ENCODE measurements at places on chromosomes 3 and 15.

DNA sequence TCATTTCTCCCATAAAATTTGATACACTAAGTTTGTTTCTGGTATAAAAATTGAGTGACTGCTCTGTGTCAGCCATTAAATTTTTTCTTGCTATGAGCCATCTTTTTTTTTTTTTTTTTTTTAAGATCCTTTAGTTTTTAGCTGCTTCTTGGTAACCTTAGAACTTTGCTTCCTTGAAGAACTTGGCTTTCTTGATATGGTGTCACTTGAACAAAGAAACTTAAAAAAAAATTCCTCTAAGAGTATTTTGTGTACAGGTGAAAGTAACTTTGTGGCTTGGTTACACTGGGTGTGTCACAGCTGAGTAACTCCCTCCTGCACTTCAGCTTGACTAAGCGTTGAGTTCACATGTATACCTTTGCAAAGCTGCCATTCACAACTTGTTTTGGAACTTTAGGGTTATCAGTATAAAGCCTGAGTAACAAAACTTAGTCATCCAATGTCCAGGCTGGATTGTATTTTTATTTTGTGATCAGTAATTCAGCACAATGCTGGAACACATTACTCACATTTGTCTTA is 6.5 kb downstream of the CHD2 start:
- DNase-seq: no peak

- DNase-seq: no peak
Measured at GRCh38 chr15:39099524-39099923, 481.4 kb upstream of the THBS1 start.

DNA sequence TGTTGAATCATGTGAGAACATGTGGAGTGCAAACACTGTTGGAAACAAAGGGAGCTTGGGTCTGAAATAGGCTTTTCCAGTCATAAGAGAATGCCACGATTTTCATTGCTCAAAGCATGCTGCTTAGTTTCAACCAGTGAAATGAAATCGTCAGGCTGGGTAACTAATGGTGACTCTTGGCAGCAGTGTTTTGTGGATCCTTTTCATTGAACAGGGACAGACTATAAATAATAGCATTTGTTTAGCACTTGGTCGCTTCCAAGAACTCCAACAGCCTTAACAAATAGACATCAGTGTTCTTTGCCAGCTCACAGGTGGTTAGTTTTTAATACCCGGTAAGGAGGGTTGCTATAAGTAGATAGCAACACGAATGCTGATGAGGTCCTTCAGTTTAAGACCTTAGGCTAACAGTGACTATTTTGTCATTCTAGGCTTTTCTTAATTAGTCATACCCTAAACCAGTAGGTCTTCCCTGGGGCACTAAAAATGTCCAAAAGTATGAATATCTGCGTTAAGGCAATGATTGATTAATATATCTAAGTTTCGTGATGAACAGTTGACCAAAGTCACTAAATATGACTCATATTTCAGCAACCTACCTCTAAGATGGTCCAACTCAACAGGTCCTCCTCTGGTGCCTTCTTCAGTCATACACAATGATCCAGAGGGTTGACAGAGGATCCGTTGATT is 15.8 kb downstream of the TP63 start:
- no peak for DNase-seq

DNA sequence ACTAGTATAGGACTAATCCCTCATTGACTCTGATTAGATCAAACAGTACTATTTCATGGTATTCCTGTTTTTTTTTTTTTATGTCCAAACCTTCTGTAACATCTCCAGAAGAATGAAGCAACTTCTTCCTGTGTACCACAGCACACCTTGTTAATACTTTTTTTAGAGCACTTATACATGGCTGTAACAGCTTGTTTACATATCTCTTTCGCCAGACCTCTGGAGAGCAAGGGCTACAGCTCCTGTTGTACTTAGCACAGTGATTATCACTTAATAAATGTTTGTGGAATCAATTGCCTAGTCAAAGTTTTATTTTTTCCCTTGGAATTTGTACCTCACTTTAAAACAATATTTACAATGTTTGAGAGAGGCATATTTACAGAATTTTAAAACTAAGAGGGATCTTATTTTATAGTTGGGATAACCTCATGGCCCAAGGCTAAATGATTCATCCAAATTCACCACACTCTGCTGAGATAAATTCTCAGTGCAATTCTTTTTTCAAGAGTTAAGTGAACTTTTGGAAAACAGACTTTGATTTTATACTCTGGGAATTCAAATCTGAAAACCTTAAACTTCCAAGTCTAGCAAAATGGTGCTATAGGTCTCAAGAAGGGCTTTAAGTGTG is 9.2 kb upstream of the GATM start:
- no peak for DNase-seq

DNA sequence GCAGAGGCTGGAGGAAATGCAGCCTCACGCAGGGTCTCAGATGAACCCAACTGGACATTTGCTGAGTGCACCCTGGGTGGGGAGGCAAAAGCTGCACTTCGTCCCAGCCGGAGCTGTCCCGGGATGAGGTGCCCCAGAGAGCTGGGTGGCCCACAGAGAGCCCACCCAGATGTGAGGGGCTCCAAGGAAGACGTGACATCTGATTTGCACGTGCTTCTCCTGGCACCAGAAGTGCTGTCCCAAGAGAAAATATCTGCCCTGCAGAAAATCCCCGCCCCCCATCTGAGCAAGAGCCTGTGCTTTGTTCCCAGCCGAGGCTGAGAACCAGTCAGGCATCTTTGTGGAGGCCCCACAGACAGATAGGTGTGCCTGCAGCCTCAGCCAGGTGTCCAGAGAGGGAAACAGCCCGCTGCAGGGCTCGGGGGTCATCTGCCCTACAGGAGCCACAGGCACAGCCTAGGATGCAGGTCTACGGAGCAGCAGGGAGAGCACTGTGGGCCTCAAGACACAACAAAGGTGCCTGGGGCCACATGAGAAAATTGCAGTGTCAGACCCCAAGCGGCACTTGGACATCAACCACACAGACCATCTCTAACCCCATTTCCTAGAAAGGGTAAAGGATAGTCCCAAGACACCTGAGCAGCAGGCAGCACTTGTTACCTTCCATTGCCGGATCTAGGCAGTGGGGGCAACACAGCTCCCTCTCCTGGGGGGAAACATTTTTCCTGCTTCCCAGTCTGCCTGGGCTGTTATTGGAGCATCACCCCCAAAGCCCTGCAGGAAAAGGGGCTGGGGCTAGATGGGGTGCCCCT is 5.8 kb downstream of the TMIE start:
- DNase-seq: no peak

GRCh38 chr15:90839187-90840071 is 29.0 kb upstream of the FURIN start:
- DNase-seq: no peak

GRCh38 chr15:58980351-58980939 is 7.0 kb upstream of the RNF111 start:
- no peak for DNase-seq

DNA sequence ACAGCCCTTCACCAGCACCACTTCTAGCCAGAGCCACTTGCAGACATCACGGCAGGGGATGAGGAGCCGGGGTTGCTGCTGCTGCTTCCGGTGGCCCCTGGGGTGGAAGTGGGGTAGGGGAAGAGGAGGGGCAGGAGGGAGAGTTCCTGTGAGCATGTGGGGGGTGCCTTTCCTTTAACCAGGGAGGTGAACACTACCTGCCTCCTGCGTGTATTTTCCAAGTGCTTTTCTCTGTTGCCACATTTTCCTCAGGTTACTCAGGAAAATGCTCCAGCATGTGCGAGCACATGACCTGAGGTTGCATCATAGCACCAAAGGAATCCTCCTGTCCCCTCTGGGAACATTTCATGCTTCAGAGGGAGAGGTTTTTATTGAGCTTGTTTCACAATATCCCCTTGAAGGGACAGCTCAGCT is 12.2 kb upstream of the SACM1L start:
- no peak for DNase-seq
